Left renal pelvis (tissue), 4 donors: ENCODE measurements at places on chromosomes 1 and 21.
A peak's percentile ranks its signal among the peaks of the same experiment; 100 is the strongest.

- no peak for DNase-seq
Measured at GRCh38 chr1:51236531-51237350, 668 bp downstream of the RNF11 start.

GRCh38 chr1:17502326-17502778 lies 37.1 kb upstream of the ARHGEF10L start:
- no peak for DNase-seq

DNA sequence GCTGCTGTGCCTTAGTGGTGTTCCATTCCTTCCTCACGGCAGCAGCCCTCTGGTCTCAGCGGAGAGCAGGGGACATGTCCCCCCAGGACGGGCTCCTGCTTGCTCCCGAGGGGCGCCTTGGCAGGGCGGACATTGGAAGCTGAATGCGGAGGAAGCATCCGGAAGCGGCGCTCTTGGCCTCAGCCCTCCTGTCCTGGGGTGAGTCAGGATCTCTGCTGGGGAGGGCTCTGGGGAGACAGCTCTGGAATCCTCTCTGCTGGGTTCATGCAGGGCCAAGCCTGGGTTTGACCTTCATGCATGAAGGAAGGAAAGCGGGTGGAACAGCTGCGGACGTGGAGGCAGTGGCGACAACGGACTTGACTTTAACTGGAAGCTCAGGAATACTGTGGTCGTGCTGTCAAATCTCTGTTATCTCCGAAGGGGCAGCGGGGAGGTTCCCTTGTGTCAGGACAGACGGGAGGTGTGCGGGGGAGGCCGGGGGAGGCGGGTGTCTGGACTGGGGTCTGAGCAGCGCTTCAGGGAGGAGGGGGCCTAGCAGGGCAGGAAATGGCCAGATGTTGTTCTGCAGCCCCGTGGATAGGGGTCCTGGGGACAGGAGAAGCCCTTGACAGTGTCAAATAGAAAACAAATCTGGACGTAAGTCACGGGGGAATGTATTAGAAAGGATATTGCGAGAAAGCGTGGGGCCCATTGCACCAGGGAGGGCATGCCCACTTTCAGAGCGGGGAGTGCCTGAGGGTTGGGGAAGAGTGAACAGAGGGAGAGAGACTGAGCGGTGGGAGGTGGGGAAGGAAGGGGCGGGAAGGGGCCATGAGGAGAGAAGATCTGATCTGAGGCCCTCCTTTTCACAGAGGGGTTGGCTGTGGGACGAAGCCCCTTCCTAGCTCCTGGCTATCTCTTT lies 26.6 kb downstream of the CRYAA start:
- no peak for DNase-seq

DNA sequence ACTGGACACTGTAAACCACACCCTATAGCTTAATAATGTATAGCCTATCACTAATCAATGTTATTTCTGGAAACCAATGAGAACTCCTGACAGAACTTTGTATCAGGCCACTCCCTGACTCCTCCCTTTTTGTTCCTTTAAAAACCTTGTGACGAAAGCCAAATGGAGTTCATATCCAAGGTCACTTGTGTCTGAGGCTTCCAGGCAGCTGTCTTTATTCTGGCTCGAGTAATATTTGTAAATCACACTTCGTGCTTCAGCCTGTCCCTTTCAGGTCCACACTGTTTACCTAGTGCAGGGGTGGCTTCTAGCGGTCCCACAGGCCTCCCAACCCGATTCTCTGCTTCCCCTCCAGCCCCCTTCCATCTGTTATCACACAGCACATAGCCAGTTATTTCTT lies 16.2 kb upstream of the CAPN9 start:
- no peak for DNase-seq

GRCh38 chr1:192580351-192580962 lies 4.9 kb downstream of the RGS1 start:
- DNase-seq = no peak

GRCh38 chr1:70383483-70383882 lies 27.6 kb upstream of the CTH start:
- DNase-seq = no peak

DNA sequence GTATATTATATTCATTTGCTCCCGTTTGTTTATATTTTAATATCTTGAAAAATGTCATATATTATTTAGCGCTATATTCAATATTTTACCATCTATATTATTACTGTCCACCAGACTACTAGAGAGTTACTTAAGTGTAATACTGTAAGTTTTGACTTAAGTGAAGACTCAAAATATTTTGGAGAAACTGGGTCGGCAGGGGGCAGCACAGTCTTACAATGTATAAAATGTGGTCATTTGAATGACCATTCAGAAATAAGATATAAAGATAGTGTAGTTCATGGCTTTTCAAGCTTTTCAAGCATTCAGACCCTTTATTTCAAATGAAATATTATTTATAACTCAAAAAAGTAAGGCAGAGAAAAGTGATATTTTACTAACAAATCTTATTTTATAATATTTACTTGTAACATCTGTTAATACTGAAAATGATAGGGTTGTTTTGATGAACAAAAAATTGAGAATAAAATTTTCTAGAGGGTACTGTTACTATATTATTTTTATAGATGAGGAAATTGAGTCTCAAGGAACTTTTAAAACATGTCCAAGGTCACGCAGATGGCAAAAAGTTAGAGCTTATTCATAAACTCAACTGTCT lies 89.0 kb upstream of the SERTAD4 start:
- peak; percentile 23 for DNase-seq

- no peak for DNase-seq
Measured at GRCh38 chr1:224863486-224863885, 66.0 kb upstream of the DNAH14 start.

DNA sequence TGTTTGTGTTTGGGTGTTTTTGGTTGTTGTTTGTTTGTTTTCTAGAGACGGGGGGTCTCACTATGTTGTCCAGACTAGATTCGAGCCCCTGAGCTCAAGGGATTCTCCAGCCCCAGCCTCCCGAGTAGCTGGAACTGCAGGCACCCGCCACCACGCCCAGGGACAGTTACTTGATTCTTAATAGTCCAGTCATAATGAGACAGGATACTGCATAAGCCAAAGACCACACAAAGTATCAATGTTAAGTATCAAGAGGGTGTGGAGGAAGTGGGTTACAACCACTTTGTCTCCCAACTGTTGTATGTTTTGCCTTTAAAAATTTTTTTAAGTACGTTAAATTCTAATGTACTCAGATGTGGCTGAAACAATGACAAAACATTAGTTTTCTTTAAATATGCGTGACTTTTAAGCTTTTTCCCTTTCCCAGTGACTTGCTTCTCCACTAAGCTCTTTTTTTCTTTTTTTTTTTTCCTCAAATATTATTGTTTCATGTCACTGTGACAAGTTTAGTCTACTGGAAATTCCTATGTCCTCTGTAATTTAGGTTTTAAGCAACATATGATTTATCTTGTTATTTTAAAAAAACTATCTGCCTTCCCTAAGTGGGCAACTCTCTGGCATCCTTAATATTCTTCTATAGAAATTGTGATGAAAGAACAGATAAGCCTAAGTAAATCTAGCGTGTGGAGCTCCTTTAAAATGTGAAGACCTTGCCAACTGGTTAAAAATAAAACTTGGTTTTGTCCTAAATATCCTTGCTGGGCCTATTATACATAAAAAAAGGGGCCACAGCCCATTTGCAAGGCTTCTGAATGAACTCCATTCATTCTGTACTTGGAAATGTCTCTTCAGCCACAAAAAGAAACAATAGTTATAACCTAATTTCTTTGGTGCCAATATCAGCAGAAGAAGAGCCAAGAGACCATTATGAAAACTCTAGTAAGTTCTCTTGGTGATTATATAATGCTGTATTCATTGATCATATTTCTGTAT lies 56.2 kb upstream of the DPH5 start:
- no peak for DNase-seq

DNA sequence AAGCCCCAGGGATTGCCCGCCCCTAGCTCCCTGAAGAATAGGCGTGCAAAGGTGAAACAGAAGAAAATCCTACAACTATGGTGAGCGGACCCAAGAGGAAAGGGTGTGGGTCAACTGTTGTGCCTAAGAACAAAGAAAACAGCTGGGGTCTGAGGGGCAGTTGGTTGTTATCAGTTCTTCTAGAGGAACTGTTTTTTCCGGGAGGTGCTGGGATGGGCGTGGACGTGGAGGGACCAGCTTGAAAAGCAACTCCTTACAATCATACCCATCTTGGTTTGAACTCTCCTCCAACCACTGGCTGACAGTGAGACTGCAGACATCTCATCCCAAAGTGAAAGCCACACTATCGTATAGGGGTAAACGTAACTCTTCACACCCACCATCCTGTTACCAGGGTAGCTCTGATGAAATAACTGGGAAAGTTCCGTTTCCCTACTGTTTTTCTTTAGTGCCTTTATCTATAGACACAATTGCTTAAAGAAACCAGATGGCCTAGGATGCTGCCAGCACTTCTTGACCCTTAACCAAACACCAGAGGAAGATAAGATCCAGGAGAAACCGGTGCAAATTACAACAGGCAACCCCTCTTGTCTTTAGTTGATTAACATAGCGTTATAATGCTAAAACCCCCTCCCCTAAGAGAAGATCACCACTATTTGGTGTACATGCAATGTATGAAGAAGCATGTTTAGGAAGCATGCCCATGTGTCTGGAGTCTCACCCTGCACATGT lies 25.6 kb upstream of the FAM89A start:
- no peak for DNase-seq

DNA sequence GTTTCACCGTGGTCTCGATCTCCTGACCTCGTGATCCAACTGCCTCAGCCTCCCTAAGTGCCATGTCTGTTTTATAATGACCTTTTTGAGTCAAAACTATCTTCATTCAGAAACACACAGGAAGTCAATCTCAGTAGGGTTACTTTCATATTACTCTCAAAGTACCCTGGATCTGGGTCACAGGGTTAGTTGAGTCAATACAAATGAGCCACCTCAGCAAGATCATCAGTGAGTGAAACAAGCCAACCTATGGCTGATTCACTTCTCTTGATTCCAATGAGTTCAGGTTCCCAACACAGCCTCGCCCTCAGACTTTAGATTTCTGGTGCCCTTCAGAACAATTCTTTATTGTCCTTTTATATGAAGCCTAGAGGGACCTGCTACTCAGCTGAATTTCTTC lies 76.9 kb downstream of the ZC3H11B start:
- no peak for DNase-seq

GRCh38 chr1:2948001-2948750 lies 73.1 kb upstream of the ACTRT2 start:
- no peak for DNase-seq

DNA sequence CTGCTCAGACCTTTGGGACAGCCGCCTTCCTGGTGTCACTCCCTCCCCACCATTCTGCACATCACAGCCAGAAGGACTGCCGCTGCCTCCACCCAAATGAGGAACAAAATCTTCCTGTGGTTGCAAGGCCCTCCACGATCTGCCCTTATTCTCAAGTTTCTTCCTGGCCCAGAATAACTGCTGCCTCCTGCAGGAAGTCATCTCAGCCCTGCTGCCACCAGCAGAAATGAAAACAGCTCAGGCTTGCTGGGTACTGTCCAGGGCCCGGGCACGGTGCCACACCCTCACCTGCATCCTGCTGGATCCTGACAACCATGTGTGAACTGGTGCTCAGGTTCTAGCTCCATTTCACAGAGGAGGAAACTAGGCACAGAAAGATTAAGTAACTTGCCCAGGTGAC lies 2.8 kb downstream of the CLDN19 start:
- no peak for DNase-seq

DNA sequence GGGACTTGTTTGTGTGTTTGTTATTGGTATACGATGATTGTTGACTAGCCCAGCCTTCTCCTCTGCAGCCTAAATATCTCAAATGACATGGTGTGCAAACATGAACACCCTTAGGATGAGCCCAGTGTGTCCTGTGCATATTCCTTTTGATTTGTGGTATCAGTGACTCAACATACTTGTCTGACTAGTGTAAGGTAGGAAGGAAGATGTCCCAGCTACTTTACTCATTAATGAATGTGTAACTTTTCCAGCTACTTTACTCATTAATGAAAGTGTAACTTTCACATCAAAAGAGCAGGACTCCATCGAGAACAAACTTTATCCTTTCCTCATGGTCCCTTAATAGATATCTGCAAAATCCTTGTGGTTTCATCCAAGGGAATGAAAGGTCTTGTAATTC lies 2.7 kb upstream of the ZNF692 start:
- no peak for DNase-seq

GRCh38 chr1:189619682-189620332 lies 857.9 kb downstream of the BRINP3 start:
- DNase-seq = no peak

GRCh38 chr21:14070049-14070893 lies 140.5 kb downstream of the LIPI start:
- no peak for DNase-seq

GRCh38 chr1:192654120-192654519 lies 18.2 kb downstream of the RGS13 start:
- no peak for DNase-seq

DNA sequence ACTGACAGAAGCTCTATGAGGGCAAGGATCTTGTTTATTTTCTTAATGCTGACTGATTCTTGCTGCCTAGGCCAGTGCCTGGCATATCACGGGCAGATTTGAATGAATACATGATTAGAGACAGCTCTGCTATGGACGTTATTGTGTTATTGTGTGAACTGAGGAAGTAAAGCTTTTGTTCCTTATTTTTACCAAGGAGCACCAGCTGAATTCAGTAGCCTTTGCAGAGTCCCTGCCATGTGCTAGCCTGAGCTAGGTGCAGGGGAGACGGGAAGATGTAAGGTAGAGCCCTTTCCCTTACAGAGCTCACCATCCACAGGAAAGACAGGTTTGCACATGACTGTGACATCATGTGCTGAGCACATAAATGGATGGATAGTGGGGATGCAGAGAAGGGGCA lies 36.0 kb upstream of the SCMH1 start:
- DNase-seq = no peak

- no peak for DNase-seq
Measured at GRCh38 chr1:56437959-56438358, 141.4 kb downstream of the PLPP3 start.

DNA sequence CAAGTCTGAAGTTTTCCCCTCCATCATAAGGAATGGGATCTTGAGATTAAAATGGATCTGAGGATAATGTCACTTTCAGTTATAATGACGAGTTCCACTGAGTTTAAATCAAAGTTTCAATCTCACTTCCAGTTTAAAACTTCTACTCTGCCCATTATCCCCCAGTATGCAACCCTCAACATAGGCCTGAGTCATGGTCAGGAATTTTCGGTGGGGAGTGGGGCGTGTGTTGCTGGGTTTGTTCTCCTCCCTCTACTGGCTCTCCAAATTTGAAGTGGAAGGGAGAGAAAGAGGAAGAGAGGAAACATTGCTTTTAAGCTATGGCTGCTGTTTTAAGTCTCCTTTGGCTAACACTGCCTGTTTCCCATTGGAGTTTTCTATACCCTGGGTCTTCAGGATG lies 152.9 kb downstream of the TM2D1 start:
- no peak for DNase-seq

- no peak for DNase-seq
Measured at GRCh38 chr1:244758708-244759107, 76.8 kb upstream of the COX20 start.

- DNase-seq = no peak
Measured at GRCh38 chr1:241624935-241625334, 15.2 kb downstream of the CHML start.

GRCh38 chr1:92881391-92881790 lies 49.6 kb downstream of the RPL5 start:
- no peak for DNase-seq

- no peak for DNase-seq
Measured at GRCh38 chr21:15795533-15795932, 65.8 kb downstream of the USP25 start.

- DNase-seq = no peak
Measured at GRCh38 chr1:27624467-27625178, 10.4 kb downstream of the FGR start.
